A549 treated with GW870086 at 1 μM for 4 hours (cell line): ENCODE measurements at places on chromosomes 11 and 22. TPM values are rescaled to one million over a fixed set of nuclear protein-coding genes. Genes with fewer than 3 reads are reported as not detected.

Gene DAGLA
- 5.1 to 8.2 TPM (median 7.1 TPM) in 5 replicates for total RNA-seq

Gene FXYD2
- total RNA-seq, result 14.3 to 21.9 TPM (median 15.8 TPM) in 5 replicates

Gene FDXACB1
- total RNA-seq, result 1.6 to 2.3 TPM (median 1.7 TPM) in 5 replicates

Gene CHRM1
- 0.06 TPM in 2 of 5 replicates, not detected in the others for total RNA-seq

Gene DKK3
- total RNA-seq, result 13.8 to 22.3 TPM (median 18.9 TPM) in 5 replicates

Gene MTA2
- 82.9 to 91.9 TPM (median 87.9 TPM) in 5 replicates for total RNA-seq

Gene BLID
- 0.16 to 0.17 TPM in 2 of 5 replicates, not detected in the others for total RNA-seq

Gene CDKN1C
- total RNA-seq, result 2.6 to 3.6 TPM (median 3.0 TPM) in 5 replicates

Gene MAP4K2
- total RNA-seq, result 6.9 to 9.1 TPM (median 8.0 TPM) in 5 replicates

Gene THY1
- total RNA-seq, result 8.9 to 17.2 TPM (median 13.7 TPM) in 5 replicates

Gene C11orf86
- total RNA-seq, result 60.1 to 99.8 TPM (median 85.5 TPM) in 5 replicates

Gene DDIAS
- 13.3 to 17.4 TPM (median 16.5 TPM) in 5 replicates for total RNA-seq

Gene NUDT8
- 7.0 to 17.2 TPM (median 12.8 TPM) in 5 replicates for total RNA-seq

Gene PGGHG
- 6.1 to 12.3 TPM (median 11.0 TPM) in 5 replicates for total RNA-seq

Gene PRR33
- not detected in 5 replicates for total RNA-seq

Gene SLCO2B1
- total RNA-seq, result 2.9 to 4.5 TPM (median 3.1 TPM) in 5 replicates

Gene SUN2
- 26.4 to 40.2 TPM (median 36.1 TPM) in 5 replicates for total RNA-seq

Gene FOLR2
- total RNA-seq, result not detected in 5 replicates

Gene ABCC8
- 2.0 to 3.3 TPM (median 2.8 TPM) in 5 replicates for total RNA-seq

Gene OR52E8
- not detected in 5 replicates for total RNA-seq

Gene IGLL1
- total RNA-seq, result not detected in 5 replicates

Gene PIH1D2
- total RNA-seq, result 0.99 to 1.5 TPM (median 1.1 TPM) in 5 replicates

Gene HEPHL1
- not detected in 5 replicates for total RNA-seq

Gene PNPLA5
- total RNA-seq, result not detected in 5 replicates

Gene IGSF9B
- 1.1 to 2.4 TPM (median 1.9 TPM) in 5 replicates for total RNA-seq

Gene ASPHD2
- 1.1 to 1.2 TPM (median 1.1 TPM) in 5 replicates for total RNA-seq

Gene MOGAT2
- total RNA-seq, result not detected in 5 replicates

Gene TEX54
- not detected in 5 replicates for total RNA-seq

Gene MYOD1
- total RNA-seq, result not detected in 5 replicates

Gene NLRX1
- 9.2 to 11.5 TPM (median 10.2 TPM) in 5 replicates for total RNA-seq

Gene FOLR3
- total RNA-seq, result not detected in 5 replicates

Gene BACE1
- total RNA-seq, result 9.0 to 11.4 TPM (median 11.2 TPM) in 5 replicates

Gene SLC3A2
- total RNA-seq, result 877 to 1,068 TPM (median 992 TPM) in 5 replicates

Gene OR51Q1
- not detected in 5 replicates for total RNA-seq

Gene DDT
- 129 to 161 TPM (median 156 TPM) in 5 replicates for total RNA-seq

Gene MYEOV
- total RNA-seq, result 105 to 115 TPM (median 113 TPM) in 5 replicates

Gene DEUP1
- not detected in 5 replicates for total RNA-seq

Gene LMO1
- total RNA-seq, result 2.0 to 3.3 TPM (median 2.5 TPM) in 5 replicates

Gene RFPL3
- not detected in 5 replicates for total RNA-seq

Gene TPBGL
- 0.06 to 0.27 TPM (median 0.16 TPM) in 4 of 5 replicates, not detected in the other for total RNA-seq

Gene PYGM
- 0.17 to 0.58 TPM (median 0.32 TPM) in 5 replicates for total RNA-seq

Gene CDON
- 1.8 to 2.7 TPM (median 2.0 TPM) in 5 replicates for total RNA-seq

Gene CHRM4
- total RNA-seq, result 0.30 to 0.66 TPM (median 0.50 TPM) in 5 replicates

Gene IL18
- 92.0 to 107 TPM (median 99.7 TPM) in 5 replicates for total RNA-seq

Gene FXYD6
- 0.16 to 0.36 TPM (median 0.30 TPM) in 4 of 5 replicates, not detected in the other for total RNA-seq

Gene PARVB
- total RNA-seq, result 34.9 to 43.8 TPM (median 40.4 TPM) in 5 replicates

Gene FLRT1
- total RNA-seq, result 0.03 to 0.09 TPM (median 0.05 TPM) in 4 of 5 replicates, not detected in the other

Gene SAA4
- not detected in 5 replicates for total RNA-seq

Gene NAALAD2
- total RNA-seq, result not detected in 5 replicates

Gene SLC25A45
- 11.7 to 16.3 TPM (median 15.2 TPM) in 5 replicates for total RNA-seq

Gene GAS2
- total RNA-seq, result 0.27 to 0.98 TPM (median 0.58 TPM) in 5 replicates

Gene FGF3
- total RNA-seq, result not detected in 5 replicates

Gene PATE2
- total RNA-seq, result not detected in 5 replicates

Gene ZNF202
- total RNA-seq, result 8.3 to 11.0 TPM (median 10.6 TPM) in 5 replicates

Gene PRR5
- total RNA-seq, result 11.0 to 16.5 TPM (median 14.6 TPM) in 5 replicates

Gene HSPB2
- total RNA-seq, result 0.13 to 0.29 TPM in 2 of 5 replicates, not detected in the others

Gene TYR
- total RNA-seq, result not detected in 5 replicates

Gene FEN1
- total RNA-seq, result 88.3 to 103 TPM (median 98.3 TPM) in 5 replicates

Gene IRAG1
- 0.05 to 0.15 TPM (median 0.11 TPM) in 4 of 5 replicates, not detected in the other for total RNA-seq
